ENCODE measurements at places on chromosomes 7 and 10.

- DNase-seq: no peak
Measured at GRCh38 chr10:12422189-12422588, 72.8 kb downstream of the CAMK1D start.

GRCh38 chr10:74925291-74925690, 98.9 kb downstream of the KAT6B start:
- no peak for DNase-seq

DNA sequence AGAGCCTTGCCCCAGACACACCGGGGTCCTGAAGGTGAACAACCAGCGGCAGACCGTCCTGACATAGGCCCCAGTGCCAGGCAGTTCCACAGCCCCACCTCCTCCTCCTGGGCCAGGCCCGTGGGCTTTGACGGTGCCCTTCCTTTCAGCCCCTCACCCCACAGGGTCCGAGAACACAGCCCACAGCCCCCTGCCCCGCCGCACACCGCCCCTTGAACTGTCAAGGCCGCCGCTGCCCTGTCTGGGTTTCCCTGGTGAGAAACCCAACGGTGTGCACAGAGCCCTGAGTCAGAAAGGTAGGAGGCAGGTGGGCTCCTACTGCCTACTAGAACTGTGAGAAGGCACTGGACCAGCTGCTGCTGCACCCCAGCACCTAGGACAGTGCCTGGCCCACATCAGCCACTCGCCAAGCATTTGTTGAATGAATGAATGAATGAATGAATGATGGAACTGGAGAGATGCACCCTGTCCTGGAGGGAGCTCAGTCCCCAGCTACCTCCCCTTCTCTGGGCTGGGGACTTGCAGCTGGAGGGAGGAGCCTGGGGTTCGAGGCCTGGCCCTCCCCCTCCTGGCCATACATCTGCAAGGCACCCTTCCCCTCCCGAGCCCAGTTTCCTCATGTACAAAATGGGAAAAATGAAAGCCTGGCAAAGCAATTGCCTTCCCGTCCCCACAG, 117.9 kb downstream of the SLIT1 start:
- DNase-seq: no peak

DNA sequence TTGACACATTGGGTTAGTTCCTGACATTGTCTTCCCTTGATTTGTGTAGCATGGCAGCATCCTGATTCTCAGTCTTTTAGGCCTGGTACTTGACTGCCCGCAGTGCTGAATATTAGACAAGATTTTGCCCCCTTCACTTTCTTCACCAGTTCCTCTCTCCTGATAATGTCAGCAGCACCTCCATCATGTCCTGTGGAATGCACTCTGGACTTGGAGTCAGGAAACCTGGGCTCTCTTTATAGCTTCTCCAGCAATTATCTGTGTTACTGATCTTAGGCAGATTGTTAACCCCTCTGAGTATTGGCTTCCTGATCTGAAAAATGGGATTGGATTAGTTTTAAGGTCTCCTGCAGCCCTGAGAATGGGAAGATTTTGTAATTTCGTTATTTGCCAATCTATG, 19.0 kb downstream of the HBP1 start:
- DNase-seq: no peak

DNA sequence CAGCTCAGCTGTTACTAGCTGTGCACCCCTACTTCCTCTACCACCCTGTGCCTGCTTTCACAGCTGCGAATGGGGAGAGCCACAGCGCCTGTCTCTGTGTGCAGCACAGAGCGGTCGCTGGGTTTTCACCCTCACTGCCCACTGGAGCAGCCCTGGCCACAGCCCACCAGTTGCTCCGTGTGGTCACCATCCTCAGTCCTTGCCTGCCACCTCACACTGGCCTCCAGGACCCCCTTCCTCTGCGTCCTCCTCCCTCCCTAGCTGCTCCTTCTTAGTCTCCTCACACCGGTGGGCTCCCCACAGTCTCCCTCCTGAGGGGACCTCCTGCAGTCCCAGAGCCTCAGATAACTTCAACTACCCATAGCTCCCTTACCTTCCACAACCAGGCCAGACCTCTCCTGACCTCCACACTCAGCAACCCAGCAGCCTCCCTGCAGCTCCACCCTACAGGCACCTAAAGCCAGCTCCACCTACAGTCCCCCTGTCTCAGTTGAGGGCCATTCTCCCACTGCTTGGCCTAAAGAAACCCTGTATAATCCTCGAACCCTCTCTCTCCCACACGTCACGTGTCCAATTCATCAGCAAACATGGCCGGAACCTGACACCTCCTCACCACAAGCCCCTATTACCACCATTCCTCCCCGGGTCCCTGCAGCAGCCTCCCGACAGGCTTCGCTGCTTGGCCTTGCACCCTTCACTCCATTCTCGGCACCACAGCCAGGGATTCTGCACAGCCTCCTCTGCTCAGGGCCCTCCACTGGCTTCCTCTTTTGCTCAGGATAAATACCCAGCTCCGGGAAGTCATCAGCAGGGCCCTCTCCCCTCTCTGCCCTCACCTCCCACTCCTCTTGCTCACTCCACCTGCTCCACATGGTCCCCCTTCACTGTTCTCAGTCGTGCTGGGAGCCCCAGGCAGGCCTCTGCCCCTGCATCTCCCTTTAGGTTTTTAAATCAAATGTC, 28.1 kb downstream of the PLAC9 start:
- DNase-seq: no peak

GRCh38 chr7:149690688-149691446, 82.5 kb downstream of the ZNF467 start:
- no peak for DNase-seq

- DNase-seq: no peak
Measured at GRCh38 chr7:33806298-33807154, 98.8 kb upstream of the BMPER start.

- DNase-seq: no peak
Measured at GRCh38 chr7:132279718-132280117, 296.6 kb downstream of the PLXNA4 start.

All from activated CD4-positive, alpha-beta T cell treated with anti-CD3 and anti-CD28 coated beads for 24 hours (primary cell).